Renal pelvis (tissue), 12 donors: ENCODE measurements at places on chromosomes 12 and 14. TPM values are rescaled to one million over a fixed set of nuclear protein-coding genes. Genes with fewer than 3 reads are reported as not detected.

The E2F7 gene
- 7.5 TPM for polyA plus RNA-seq

DNA sequence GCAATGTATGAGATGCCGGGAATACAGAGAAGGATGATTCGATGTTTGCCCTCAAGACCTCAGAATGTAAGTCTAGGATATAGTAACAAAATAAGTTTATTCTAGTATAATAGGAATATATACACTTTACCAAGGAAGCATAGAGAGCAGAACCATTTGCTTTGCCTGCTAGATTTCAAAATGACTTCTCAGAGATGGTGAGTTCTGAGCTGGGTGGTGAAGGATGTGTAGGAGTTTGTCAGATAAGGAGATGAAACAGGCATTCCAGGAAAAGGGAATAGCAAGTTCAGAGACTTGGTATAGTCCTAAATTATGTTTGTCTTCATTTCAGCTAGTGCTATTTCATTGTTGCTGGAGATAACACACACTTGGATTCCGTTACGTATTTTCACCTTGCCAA is 655.9 kb downstream of the DIO2 start:
- no peak for DNase-seq

DNA sequence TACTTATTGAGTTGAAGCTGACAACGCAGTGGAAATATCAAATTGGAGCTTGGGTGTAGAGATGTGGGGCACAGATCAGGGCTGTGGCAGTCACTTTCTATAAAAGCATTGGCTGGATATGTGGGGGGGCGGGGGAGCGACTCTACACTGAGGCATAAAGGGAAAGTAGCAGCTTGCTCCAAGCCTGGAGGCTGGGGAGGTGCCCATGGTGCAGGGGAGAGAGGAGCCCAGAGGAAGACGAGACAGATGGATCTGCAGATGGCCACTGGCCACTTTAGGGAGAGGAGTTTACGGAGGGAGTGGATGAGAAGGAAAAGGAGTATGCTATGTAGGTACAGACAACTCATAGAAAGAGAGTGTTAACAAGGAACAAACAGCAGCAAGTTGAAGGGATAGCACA is 13.5 kb upstream of the NGB start:
- DNase-seq = no peak

- DNase-seq = no peak
Observed at GRCh38 chr12:118023301-118023860, 6.9 kb downstream of the RFC5 start.

The TSPAN19 gene
- 0.49 TPM for polyA plus RNA-seq

GRCh38 chr12:115811045-115811444 is 466.4 kb downstream of the MED13L start:
- no peak for DNase-seq

GRCh38 chr12:49909826-49910225 is 6.1 kb upstream of the FAIM2 start:
- no peak for DNase-seq

DNA sequence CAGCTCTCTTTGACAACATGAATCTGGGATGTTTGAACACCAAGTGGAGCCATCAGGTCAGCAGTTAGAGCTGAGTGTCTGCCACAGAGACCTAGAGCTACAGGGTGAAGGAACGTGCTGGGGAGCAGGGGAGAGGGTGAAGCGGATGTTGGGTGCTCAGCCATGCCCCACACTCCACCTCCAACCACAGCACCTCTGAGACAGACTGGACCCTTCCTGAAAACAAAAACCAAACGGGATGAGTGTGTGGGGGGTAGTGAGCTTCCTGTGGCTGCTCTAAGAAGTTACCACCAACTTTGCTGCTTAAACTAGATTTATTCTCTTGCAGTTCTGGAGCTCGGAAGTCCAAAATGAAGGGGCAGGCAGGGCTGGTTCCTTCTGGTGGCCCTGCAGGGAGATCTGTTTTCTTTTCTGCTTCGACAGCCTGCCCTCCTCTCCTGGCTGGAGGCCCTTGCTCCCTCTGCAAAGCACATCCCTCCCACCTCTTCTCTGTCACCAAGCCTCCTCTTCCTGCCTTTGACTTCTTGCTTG is 5.6 kb upstream of the GOLGA3 start:
- no peak for DNase-seq

GRCh38 chr14:23284654-23285529 is 1.0 kb downstream of the HOMEZ start:
- no peak for DNase-seq

- no peak for DNase-seq
Observed at GRCh38 chr12:78120866-78121560, 290.3 kb downstream of the NAV3 start.

The CLEC14A gene
- polyA plus RNA-seq = 18.3 TPM

The BHLHE41 gene
- 3.1 TPM for polyA plus RNA-seq
